ENCODE measurements at places on chromosomes 2 and 18.

DNA sequence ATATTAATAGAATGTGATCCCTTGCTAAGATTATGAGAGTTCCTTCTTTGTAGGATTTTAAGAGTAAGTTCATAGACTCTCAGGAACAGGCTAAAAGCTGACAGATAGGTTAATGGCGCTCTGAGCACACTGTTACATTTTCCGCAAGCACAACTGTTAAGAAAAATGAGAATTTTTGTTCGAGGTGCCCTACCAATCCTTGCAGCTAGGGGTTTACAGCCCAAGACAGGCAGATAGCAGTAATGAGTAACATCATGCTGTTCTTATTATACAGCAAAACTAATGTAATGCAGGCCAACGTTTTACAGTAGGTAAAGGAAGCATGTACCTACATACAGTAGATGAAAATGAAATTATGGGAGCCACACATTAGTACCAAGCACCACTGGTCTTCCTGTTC is 11.2 kb upstream of the BOD1L2 start:
- DNase-seq = no peak

- DNase-seq = no peak
These were observed 1135.6 kb upstream of the FAM98A start for GRCh38 chr2:34734662-34735061.

GRCh38 chr2:212667751-212668316 is 129.2 kb upstream of the ERBB4 start:
- no peak for DNase-seq

GRCh38 chr2:170121689-170122088 is 56.3 kb upstream of the MYO3B start:
- no peak for DNase-seq

- no peak for DNase-seq
These were observed 501.8 kb upstream of the HS6ST1 start for GRCh38 chr2:128820452-128820851.

- no peak for DNase-seq
These were observed 406.1 kb upstream of the MEX3C start for GRCh38 chr18:51603551-51603950.

GRCh38 chr18:35159782-35160181 is 81.1 kb upstream of the ZNF397 start:
- no peak for DNase-seq

DNA sequence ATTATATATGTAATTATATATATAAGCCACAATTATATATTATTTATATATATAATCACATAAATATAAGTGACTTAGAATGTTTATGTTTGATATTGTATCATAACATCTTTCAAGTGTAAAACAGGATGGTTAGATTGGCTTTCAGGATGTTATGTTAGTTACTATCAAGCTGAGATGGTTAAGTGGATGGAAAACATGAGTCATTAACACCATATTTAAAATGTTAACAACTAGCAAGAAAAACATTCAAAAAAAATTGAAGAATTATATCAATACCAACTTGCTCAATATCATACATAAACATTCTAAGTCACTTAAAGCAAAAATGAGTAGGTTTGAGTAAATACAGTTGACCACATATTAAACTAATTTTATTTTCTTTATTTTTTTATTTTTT is 21.8 kb upstream of the RAB27B start:
- no peak for DNase-seq

- DNase-seq = no peak
These were observed 9.6 kb downstream of the PTPRM start for GRCh38 chr18:7576685-7577084.

DNA sequence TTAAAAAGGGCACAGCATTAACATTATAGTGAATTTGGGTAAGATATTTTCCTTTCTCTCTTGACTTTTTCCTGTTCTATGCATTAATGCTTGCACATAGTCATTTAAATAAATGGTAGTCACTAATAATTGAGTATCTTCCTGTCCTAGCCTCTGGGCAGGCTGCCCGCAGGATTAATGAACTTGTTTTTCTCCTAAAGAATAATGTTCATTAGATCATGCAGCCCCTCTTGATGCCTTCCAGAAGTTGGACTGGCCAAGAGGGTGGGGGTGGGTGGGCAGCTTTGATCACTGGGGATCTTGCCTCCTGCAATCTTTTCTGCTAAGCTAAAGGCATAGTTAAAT is 514.5 kb upstream of the CDH2 start:
- DNase-seq = no peak

DNA sequence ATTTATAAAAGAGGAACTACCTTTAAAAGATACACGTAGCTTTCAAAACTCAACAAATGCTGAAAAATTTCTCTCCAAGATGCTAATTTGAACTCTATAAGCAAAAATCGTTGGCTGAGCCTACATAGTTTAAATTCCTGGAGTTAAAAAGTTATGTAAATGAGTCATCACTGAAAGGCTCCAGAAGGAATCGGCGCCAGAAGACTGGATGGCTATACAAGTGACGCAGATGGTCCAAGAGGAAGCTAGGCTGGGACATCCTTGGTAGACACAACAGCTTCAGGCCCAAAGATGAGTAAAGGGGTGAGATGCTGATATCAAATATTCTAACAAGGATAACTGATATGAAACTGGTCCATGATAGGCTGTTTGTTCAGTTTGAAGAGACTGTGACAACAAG is 22.8 kb upstream of the DNAH6 start:
- no peak for DNase-seq

- DNase-seq = no peak
These were observed 218.0 kb downstream of the PHLPP1 start for GRCh38 chr18:62933261-62933887.

DNA sequence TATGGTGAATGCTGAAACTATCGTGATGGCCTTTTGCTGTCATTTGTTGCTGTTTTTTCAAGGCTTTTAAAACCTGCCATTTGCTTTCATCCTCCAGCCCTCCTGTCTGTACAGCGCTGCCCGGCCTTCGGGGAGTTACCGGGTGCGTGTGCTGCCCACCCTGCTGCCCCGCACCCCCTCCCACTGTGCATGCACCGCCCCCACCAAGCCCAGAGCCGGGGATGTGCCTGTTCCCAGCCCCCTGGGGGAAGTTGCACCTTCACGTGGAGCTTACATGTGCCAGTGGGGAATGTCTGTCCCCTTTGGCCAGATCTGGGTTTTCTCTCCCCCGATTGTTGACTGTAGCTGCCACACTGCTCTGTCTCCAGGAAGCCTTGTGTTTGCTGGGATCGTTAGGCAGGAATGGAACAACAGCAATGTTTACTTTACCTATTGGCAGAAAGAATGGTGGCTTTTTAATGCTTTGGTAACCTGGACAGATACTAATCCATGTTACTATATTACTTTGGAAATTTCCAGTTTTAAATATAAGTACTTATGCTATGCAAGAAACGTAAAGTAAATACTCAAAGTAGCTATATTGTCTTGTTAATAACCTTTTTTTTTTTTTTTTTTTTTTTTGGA is 64.8 kb upstream of the RBM44 start:
- no peak for DNase-seq

GRCh38 chr2:59080451-59081181 is 839.5 kb upstream of the FANCL start:
- no peak for DNase-seq

DNA sequence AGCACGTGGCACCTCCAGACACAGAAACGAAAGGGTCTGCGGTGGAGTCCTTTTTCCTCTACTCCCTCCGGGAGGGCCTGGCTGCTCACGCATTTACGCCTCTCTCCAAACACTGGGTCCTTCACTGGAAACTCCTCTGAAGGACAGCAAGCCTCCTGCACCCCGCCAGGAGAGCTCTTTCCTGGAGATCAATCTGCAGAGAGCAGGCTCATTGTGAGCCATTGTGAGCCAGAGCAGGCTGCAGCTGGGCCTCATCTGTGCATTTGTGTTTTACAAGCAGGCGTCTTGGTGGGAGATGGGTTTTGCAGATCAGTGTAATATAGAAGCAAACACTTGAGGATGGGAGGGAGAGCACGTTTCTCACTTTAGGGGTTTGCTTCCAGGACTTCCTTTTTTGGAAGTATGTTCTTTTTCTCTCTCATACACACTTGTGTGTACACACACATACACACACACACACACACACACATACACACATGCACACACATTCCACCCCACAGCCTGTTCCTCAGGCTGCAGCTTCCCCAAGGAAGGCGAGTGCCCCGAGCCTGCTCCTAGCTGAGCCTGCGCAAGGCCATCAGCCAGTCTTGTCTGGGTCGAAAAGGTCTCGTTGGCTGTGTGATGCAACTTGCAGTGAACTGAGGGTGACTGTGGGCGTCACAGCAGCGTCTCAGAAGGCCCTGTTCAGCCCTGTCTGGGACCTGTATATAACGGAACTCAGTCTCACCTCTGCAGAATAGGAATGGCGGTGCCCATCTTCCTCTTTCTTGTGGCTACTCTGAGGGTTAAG is 163.5 kb downstream of the GLI2 start:
- no peak for DNase-seq

- DNase-seq = no peak
These were observed 3.0 kb upstream of the CCDC93 start for GRCh38 chr2:118016911-118017310.

- DNase-seq = peak; percentile 95
These were observed 35.0 kb upstream of the PTMA start for GRCh38 chr2:231673348-231673770.

GRCh38 chr2:9306911-9307310 is 100.3 kb downstream of the ASAP2 start:
- DNase-seq = no peak

GRCh38 chr2:83595121-83595690 is 863.9 kb downstream of the SUCLG1 start:
- DNase-seq = no peak

- no peak for DNase-seq
These were observed 94.8 kb upstream of the SERTAD2 start for GRCh38 chr2:64748561-64748960.

GRCh38 chr2:80002568-80003157 is 301.9 kb downstream of the LRRTM1 start:
- DNase-seq = no peak

GRCh38 chr2:147773479-147773878 is 71.3 kb upstream of the ACVR2A start:
- no peak for DNase-seq

GRCh38 chr18:35736696-35737095 is 155.2 kb downstream of the GALNT1 start:
- DNase-seq = no peak

DNA sequence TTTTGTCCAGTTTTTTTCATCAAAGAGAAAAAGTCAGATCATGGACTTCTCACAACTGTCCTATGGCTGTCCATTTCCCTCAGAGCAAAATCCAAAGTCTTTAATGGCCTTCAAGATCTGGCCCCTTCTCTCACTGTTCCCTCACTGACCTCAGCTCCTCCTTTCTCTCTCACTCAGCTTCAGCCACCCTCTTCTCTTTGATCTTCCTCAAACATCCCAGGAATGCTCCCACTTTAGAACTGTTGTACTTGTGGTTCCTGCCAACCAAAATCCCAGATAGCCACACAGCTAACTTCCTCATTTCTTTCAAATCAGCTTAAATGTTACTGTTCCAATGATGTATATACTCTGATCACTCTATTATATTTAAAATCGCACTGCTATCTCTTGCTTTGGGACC is 82.9 kb downstream of the NUP35 start:
- no peak for DNase-seq

DNA sequence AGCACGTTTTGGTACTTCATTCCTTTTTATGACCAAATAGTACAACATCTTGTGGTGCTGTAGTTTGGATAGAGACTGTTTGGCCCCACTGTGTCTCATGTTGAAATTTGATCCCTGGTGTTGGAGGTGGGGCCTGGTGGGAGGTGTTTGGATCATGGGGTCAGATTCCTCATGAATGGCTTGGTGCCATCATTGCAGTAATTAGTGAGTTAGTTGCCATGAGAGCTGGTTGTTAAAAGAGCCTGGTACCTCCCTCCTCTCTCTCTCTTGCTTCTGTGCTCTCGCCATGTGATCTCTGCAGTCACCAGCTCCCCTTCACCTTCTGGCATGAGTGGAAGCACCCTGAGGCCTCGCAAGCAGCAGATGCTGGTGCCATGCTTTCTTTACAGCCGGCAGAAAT is 50.9 kb downstream of the NCAPH start:
- DNase-seq = no peak

GRCh38 chr18:60047556-60047955 is 147.8 kb downstream of the PMAIP1 start:
- DNase-seq = no peak

- no peak for DNase-seq
These were observed 83.9 kb downstream of the RTP5 start for GRCh38 chr2:241953324-241953928.

GRCh38 chr2:88016086-88016959 is at the start of gene RNU2-63P:
Gene RNU2-63P, minus strand, starts transcription at chr2:88016547.
- DNase-seq = peak; percentile 91

- DNase-seq = no peak
These were observed 76.3 kb upstream of the GLS start for GRCh38 chr2:190804182-190804795.

- DNase-seq = no peak
These were observed 388.6 kb upstream of the NRXN1 start for GRCh38 chr2:51420511-51420910.

DNA sequence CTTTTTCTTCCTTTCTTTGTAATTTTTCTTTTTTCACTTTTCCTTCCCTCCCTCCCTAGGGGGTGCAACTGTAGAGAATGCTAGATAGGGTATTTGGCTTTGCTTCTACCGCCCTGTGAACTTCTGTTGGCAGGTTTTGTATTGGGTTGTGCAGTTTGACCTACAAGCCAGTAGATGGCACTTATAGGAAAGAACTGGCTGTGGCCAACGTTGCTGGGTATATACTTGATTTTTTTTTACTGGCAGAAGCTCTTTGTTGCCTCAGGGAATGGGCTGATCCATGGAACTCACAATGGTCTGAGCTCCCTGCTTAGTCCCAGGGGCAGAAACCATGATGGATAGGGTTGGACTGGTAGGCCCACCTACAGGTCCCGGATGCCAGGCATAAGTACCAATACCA is 1019.5 kb upstream of the LRRTM1 start:
- DNase-seq = no peak

DNA sequence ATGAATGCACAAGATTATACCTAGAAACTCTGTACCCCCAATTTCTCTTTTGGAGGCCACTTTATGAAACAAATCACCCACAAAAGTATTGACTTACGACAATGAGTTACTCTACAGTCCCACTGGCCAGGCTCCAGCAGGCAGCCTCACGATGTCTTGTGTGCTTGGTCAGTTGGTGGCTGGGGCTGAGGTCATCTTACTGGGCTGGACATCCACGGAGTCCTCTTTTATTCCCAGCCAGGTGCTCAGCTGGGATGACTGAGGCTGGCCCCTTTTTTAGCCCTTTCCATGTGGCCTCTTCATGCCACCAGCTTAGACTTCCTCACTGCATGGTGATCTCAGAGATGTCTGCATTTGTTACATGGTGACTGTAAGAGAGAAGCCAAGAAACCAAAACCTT is 8.9 kb upstream of the ID2 start:
- no peak for DNase-seq

DNA sequence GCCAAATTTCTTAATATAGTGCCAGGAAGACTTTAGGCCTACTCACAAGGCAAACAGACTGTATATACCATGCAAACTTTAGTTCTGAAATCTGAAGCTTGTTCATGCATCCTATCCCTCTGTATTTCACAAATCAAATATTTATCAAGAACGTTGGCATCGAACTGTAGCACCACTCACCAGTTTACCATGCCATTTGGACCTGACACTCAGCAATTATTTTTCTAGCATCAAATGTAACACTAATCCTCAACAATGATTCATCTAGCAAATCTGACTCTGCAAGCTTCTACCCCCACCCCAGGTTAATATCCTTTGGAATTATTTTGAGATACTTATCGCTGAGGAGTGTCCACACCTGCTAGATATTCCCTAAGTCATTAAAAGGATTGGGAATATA is 1506.6 kb downstream of the LRP1B start:
- no peak for DNase-seq

- DNase-seq = no peak
These were observed 8.7 kb upstream of the HTR2B start for GRCh38 chr2:231133365-231134099.

All from H1 (cell line).